Stimulated activated CD8-positive, alpha-beta memory T cell treated with anti-CD3 and anti-CD28 coated beads, Interleukin-4, amount 100 ng/mL, for 24 hours (primary cell): ENCODE measurements at places on chromosomes 11 and 22.

- no peak for DNase-seq
These were observed 7.8 kb upstream of the PIWIL4 start for GRCh38 chr11:94559361-94559760.

GRCh38 chr11:8586184-8586583 lies 7.8 kb downstream of the STK33 start:
- DNase-seq, result no peak

- no peak for DNase-seq
These were observed 181.5 kb downstream of the CWF19L2 start for GRCh38 chr11:107276077-107276476.

DNA sequence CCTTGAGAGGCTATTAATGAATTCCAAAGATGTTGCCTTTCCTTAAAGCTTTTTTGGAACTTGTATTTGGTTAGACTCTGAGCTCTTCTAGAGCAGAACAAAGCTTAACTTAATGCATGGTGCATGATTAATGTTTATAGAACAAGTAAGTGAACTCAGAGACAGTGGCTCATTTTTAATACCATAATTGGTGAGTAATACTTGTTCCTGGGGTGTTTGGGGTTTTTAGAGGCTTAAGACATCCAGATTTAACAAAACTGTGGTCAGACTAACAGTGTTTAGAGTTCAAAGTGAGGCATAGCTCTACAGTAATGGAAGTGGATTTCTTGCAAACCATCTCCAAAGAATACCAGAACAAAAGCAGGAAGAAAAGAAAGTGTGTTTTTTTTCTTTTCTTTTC lies 73.7 kb upstream of the CTSC start:
- no peak for DNase-seq
